8988T (cell line): ENCODE measurements at places on chromosomes 7 and 10.
A peak's percentile ranks its signal among the peaks of the same experiment; 100 is the strongest.

GRCh38 chr10:43045631-43046287 lies 31.1 kb upstream of the RET start:
- no peak for DNase-seq

GRCh38 chr10:6225263-6225814 lies 22.6 kb downstream of the PFKFB3 start:
- peak; percentile 37 for DNase-seq

GRCh38 chr10:76334255-76334654 lies 902.8 kb downstream of the LRMDA start:
- DNase-seq, result no peak

DNA sequence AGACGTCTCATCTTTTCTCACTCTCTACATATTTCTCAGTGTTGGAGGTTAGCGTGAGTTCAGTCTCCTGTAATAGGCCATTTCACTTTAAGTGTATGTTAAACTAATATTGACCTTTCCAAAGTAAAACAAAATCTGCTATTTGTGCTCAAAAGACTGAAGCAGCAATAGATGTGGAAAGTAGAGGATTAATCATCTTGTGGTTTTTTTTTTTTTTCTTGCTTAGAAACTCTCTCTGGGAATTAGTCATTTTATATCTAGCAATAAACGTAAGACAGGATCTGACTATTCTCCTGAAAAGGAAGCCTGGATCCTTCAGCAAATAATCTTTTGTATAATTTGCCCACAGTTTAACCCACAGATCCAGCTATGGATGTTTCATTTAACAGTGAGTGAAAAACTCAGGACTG lies 81.7 kb downstream of the NRP1 start:
- DNase-seq, result no peak

GRCh38 chr7:138892812-138893211 lies 88.4 kb downstream of the KIAA1549 start:
- DNase-seq, result no peak

DNA sequence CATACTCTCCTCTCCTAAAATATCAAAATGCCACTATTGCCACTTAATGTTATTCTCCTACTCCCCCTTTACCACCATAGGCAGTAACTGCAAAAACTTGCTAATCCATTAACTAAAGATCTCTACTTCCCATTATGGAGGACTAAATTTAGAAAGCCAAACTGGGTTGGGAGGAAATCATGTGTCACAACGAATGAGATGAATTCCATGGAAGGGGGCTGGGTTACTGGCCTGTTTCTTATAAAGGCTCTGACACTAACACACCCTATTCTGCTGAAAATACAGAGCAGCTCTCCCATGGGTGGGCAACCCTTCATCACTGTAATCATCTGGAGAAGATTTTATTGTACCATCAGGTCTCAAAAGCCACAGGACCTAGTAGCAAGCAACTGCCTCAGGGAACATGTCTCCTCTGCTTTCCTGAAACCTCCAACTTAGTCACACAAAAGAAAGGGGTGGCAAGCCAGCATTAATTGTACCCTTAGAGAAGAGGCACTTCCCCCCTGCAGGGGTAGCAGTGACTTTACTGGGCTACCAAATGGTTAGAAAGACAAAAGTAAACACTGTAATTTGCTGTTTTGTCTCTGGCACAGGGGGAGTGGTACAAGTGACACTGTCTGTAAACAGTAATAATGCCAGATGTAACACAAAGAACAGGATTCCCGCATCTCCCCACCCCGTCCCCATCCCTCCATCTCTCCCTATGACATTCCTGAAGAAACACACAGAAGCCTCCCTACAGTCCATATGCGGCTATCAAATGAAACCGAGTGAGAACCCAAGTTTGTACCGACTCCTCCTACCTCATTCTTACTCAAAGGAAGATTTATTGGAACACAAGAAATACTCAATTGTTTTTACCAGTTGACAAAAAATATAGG lies 81.6 kb downstream of the ARMH3 start:
- DNase-seq, result no peak

DNA sequence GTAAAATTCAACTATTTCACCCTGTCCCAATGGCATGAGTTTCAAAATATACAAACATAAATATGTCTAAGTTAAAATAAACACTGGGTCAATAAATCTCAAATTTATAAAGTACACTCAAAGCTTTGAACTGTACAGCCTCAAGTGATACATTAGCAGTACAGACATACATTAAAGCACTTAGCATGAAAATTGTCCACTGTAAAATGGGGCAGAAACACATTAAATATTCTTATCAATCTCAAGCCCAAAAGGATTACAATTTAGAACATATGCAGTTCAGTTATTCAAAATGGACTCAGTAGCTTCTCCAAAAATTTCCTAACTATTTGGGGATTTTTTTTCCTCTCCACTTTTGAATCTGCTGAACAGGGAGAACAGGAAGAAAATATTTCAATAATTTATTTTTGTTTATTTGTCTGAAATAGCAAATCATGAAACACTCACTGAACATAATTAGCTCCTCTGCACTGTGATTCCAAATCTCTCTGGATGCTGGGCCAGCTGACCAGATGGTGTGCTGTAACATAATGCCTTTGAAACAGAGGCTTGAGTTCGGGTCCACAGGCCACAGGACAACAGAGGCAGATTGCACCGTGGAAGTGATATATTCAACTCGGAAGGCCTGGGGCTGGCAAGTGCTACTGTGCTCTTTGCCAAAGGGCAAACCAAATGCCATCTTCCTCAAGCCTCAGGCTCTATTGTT lies 248.9 kb upstream of the LRRN3 start:
- no peak for DNase-seq
